T-cell (primary cell): ENCODE measurements at places on chromosomes 2 and 18. TPM values are rescaled to one million over a fixed set of nuclear protein-coding genes. Genes with fewer than 3 reads are reported as not detected.

DNA sequence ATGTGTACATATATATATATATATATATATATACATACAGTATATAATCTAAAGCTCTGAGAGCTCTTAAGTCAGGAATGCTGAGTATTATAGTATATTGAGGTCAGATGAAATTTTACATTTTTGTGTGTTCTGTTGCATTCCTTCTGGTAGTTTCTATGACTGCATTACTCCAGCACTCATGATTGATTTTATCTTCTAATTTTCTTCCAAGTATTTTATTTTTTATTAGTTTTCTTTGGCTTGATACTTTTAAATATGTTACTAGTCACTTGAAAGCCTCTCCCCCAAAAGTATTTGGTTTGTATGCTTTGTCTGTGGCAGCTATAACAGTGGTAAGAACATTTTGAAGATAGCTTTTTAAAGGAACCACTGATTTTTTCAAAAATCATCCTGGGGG is 25.0 kb downstream of the METTL21A start:
- no peak for DNase-seq

DNA sequence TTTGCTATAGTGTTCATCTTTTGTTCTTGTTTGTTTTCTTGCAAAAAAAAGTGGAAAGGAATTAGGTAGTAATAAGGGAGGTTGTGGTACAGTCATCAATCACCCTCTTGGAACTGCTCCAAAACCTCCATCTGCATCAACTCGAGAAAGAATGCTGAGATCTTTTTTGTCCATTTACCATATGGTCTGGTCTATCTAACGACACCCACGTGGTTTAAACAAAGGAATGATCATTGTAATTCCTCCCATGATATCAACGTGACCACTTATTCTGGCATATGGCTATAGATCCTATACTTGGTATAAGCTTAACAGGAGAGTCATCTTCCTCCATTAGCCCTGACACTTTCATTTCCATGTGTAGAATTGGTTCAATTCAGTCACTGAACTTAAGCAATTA is 1025.3 kb upstream of the NXPH2 start:
- no peak for DNase-seq

- DNase-seq: no peak
Observed at GRCh38 chr2:230738391-230738811, 25.8 kb downstream of the CAB39 start.

DNA sequence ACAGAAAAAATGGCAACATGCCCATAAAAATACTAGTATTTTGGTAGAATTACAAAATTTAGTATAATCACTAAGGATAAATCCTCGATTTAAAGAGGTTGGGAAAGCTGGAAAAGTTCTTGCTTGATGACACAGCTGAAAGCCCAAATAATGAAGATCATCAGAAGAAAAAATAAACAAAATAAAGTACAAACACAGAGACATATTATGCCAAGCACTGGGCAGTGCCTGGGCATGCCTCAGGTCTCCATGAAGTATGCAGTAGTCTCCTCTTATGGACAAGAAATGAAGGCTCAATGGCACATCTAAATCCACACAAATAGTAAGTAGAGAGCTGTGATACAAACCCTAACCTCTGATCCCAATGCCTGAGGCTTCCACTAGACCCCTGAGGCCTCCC is 57.7 kb downstream of the RNU4ATAC start:
- no peak for DNase-seq

DNA sequence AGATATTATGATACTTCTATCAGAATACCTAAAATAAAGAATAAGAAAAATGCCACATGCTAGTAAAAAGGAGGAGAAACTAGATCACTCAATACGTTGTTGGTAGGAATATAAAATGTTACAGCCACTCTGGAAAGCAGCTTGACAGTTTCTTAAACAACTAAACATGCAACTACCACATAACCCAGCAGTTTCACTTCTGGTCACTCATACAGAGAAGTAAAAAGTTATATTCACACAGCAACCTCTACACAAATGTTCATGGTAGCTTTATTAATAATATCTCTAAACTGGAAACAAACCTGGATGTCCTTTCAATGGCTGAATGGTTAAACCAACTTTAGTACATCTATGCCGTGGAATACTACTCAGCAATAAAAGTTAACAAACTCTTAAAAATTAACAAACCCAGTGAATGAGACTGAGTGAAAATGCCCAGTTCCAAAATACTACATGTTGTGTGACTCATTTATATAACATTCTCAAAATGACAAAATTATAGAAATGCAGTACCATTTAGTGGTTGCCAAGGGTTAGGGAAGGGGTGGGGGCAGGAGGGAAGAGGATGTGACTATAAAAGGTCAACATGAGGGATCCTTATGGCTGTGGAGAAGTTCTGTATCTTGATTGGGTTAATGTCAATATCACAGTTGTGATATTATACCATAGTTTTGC is 124.1 kb downstream of the MMADHC start:
- no peak for DNase-seq

- no peak for DNase-seq
Observed at GRCh38 chr2:216426166-216426777, 14.0 kb downstream of the SMARCAL1 start.

- DNase-seq: no peak
Observed at GRCh38 chr2:132825601-132826000, 155.6 kb upstream of the LYPD1 start.

- no peak for DNase-seq
Observed at GRCh38 chr2:13114391-13114790, 397.7 kb downstream of the TRIB2 start.

GRCh38 chr2:33372940-33373553 is 103.4 kb upstream of the RASGRP3 start:
- no peak for DNase-seq

The EML6 gene
- total RNA-seq: 2.1 TPM

The GALNT3 gene
- total RNA-seq: 2.8 TPM

The TMEM37 gene
- total RNA-seq: not detected

The CELF4 gene
- total RNA-seq: not detected

The IGFBP5 gene
- total RNA-seq: 4.1 TPM

The SERPINB4 gene
- total RNA-seq: not detected

The C2orf80 gene
- not detected for total RNA-seq

The WDR33 gene
- total RNA-seq: 76.2 TPM

The NYAP2 gene
- total RNA-seq: 0.15 TPM

The PTPRM gene
- total RNA-seq: 7.1 TPM
